ENCODE measurements at places on chromosomes 6 and 20.

- DNase-seq: no peak
Observed at GRCh38 chr6:84390851-84391250, 163.4 kb upstream of the CEP162 start.

- no peak for DNase-seq
Observed at GRCh38 chr6:70593118-70593486, 26.4 kb downstream of the SDHAF4 start.

GRCh38 chr6:144415014-144415413, 129.9 kb downstream of the UTRN start:
- no peak for DNase-seq

GRCh38 chr6:106662458-106662857, 33.1 kb downstream of the QRSL1 start:
- no peak for DNase-seq

GRCh38 chr6:142913511-142914047, 31.4 kb downstream of the HIVEP2 start:
- DNase-seq: no peak

DNA sequence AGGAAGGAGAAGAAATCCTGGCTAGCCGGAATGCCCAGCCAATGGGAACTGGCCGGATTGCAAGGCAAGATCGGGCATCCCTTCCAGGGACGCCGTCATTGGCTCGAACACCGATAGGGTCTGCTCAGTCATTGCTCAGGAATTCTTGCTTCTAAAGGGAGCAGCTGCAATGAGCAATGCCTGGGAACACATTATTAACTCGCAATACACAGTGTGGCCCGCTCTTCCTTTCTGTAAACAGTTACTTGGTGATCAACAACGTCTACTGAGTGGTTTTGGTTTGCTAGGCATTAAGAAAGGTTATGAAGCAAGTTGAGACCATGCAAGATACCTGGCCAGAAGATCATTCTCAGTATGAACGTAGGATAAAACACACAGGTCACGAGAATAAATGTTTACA, 165.4 kb upstream of the CITED2 start:
- DNase-seq: no peak

DNA sequence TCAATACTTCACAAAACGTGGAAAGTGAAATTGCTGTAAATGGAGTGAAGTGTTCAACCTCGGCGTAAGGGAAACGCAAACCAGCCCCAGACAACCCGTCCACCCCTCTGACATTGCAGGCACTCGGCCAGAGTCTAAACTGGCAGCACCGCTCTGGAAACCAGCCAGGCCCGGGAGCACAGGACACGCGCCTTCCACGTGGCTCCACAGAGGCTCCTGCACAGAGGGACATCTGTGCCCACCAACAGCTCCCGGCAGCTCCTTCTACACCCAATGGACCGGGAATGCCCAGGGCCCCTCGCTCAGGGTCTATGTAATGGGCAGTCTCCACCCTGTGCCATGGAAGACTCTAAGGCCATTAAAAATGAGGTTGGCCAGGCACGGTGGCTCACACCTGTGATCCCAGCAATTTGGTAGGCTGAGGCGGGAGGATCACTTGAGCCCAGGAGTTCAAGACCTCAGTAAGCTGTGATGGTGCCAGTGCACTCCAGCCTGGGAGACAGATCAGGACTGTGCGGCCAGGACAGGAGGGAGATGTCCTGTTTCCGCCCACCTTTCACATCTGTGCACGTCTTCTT, 3.4 kb upstream of the HELZ2 start:
- no peak for DNase-seq

DNA sequence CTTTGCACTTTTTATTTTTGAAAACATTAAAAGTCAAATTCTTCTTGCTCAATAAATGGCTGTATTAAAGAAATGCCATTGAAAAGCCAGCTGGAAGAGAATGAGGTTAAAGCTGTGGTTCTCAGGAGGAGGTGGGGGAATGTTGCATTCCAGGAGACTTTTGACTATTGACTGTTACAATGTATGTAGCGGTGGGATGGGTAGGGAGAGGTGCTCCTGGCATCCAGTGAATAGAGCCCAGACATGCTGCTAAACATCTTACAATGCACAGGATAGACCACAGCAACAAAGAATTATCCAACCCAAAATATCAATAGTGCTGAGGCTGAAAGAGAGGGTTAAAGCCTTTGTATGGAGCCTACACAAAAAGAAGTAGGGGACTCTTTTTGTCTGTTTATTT, 295.9 kb downstream of the NKAIN2 start:
- no peak for DNase-seq

DNA sequence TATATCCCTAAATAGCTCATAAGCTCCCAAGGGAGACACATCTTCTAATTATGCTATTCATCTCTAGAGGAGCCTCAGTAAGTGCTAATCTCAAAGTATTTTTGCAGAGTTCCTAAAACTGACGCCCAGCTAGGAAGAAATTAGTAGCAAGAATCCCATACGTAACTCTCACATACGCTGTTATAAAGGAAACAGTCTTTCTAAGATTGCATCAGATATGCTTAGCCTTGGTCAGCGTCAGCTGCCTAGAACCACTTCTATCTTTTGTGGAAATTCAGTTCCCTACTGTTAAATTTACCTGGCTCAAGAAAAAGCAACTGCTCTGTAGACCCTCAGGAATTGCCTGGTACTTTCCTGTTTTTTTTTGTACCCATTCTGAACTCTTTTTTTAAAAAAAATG, 13.6 kb downstream of the RIPOR2 start:
- no peak for DNase-seq

DNA sequence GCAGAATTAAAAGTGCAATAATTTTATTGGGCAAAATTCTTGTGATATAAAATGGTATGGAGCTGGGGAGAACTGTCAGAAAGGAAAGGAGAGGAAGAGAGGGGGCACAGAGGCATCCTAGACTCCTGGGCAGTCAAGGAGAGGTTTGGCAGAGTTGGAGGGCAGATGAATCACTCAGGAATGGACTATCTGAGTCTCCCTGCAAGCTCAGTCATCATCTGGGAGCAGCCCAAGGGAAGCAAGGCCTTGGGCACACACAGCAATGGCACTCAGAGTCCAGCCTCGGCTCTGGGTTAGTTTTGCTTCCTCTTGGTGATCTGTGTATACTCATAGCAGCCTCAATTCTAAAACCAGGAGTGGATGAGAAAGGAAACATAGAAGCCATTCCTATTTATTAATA, 67.2 kb downstream of the SLC22A1 start:
- no peak for DNase-seq

DNA sequence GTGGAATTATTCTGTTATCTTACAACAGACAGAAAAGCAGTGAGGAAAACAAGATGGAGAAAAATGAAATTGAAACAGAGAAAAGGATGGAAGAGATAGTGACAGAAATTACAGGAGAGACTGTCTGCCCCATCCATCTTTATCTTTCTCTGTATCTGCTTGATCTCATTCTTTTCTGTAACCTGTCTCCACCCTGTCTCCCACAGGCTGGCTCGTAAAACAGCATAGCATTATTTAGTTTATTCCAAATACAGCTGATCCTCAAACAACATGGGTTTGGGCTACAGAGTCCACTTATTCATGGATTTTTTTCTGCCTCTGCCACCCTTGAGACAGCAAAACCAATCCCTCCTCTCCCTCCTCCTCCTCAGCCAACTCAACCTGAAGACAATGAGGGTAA, 482.3 kb upstream of the JARID2 start:
- DNase-seq: no peak

DNA sequence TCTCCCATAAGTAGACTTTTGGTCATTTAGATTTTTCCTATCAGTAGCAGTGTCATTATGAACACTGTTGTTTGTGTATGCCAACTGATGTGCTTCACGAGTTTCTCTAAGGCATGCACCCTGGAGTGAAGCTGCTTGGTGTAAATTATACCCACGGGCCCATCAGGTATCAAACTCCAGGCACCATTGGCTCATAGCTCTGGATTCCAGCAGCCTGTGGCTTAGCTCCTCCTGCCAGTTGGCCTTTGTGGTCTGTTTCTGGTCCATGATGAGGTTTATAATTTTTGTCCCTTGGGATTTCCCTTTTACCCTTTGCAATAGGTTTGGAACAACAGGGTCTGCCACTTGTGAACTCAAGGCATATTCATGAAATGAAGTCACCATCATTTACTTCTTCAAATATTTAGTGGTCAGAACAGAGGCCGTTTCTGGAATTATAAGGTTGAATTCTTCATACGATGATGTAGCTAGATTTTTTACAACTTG, 350.5 kb downstream of the PRL start:
- no peak for DNase-seq

- no peak for DNase-seq
Observed at GRCh38 chr20:40368876-40369275, 320.2 kb downstream of the MAFB start.

- DNase-seq: no peak
Observed at GRCh38 chr6:34523441-34524206, 32.5 kb downstream of the SPDEF start.

DNA sequence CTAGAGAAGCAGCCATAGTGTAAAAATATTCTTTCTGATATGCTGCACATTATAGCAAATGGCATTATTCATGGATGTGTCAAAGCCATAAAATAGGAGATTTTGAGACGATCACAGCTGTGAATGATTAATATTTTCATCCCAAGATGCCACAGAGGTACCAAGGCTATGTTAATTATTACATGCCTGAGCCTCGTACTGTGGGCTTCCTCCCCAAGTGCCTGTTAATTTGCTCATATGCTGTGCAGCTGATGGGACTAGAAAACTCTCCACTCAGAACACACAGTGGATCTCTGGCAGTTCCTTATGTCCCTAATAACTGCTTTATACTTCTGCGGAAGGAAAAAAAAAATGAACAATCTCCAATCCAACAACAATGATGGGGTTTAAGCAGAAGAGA, 184.9 kb upstream of the TSHZ2 start:
- no peak for DNase-seq

- DNase-seq: no peak
Observed at GRCh38 chr20:14189794-14190402, 147.5 kb downstream of the FLRT3 start.

DNA sequence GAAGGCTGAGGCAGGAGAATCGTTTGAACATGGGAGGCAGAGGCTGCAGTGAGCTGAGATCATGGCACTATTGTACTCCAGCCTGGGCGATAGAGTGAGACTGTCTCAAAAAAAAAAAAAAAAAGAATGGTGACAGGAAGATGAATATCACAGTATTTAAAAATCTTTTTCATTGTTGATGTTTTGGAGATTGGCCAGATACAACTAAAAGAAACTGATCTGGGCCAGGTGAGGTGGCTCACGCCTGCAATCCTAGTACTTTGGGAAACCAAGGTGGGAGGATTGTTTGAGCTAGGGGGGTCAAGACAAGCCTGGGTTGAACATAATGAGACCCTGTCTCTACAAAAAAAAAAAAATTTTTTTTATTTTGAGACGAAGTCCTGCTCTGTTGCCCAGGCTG, 52.1 kb downstream of the TRAF3IP2 start:
- DNase-seq: no peak

DNA sequence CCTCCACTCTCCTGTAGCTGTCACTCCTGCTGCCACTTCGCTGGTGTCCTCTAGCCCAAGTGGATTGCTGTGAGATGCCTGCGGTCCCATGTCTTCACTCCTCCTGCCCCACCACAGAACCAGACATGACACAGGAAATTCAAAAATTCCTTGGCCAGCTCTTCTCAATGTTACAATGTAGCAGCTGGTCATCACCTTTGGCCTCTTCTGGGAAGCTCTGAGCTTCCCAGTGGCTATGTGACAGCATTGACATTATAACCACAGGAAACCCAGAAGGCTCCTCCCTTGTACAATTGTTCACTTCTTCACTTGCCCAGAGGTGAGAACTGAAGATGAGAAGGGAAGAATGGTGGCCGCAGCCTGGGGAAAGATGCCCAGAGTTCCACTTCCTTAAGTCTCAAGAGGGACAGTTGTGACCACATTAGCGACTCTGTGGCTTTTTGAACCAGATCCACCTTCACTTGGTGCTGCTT, 76.1 kb upstream of the NAA20 start:
- no peak for DNase-seq

DNA sequence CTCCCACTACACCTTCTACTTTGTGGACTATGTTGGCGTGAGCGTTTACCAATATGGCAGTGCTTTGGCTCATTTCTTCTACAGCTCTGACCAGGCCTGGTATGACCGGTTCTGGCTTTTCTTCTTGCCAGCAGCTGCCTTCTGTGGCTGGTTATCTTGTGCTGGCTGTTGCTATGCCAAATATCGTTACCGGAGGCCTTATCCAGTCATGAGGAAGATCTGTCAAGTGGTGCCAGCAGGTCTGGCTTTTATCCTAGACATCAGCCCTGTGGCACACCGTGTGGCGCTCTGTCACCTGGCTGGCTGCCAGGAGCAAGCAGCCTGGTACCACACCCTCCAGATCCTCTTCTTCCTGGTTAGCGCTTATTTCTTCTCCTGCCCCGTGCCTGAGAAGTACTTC, 16.5 kb upstream of the EFHC1 start:
- no peak for DNase-seq

DNA sequence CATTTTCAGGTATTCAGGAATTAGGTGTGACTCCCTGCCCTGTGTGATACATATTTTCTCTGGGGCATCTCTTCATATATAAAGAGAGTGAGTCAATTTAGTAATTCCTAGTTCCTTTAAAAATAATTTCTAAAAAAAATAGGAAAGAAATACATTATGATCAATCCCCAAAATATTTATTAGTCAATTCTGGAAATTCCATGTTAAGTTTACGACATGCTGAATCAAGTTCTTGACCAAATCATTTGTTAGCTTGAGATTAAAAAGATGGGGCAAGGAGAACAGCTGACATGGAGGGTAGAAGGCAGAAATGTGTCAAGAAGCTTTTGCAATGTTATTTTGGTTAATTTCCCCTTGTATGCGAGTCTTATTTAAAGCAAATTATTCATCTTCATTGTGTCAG, 22.7 kb upstream of the PRDM1 start:
- DNase-seq: no peak

DNA sequence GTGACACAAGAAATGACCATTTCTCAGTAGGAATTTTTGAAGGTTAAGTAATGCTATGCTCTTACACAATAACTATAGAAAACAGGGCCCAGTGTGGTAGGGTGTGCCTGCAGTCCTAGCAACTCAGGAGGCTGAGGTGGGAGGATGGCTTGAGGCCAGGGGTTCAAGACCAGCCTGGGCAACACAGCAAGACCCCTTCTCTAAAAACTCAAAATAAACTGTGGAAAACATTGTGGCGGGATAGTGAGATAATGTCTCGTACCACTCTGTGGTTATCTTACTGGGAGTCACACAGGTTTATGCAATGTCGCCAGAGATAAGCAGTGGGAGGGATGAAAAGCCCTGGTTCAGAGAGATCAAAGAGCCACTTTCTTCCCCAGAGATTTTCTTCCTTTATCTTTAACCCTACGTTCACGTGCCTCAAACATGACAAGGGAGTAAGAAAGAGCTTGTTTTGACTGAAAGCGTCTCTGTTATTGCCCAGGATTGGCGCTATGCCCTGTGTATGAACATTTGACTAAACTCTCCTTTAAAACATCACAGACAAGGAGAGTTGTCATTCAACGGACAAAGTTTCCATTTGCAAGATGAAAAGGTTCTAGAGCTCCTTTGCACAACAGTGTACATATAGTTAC, 13.9 kb downstream of the GCM1 start:
- no peak for DNase-seq
